AG20443 (cell line): ENCODE measurements at places on chromosomes 12 and 14.

- DNase-seq = peak; percentile 63
These were observed 4.5 kb upstream of the LTBP2 start for GRCh38 chr14:74616507-74616906.

- DNase-seq = peak; percentile 42
These were observed 244.7 kb downstream of the MSRB3 start for GRCh38 chr12:65522956-65523860.

DNA sequence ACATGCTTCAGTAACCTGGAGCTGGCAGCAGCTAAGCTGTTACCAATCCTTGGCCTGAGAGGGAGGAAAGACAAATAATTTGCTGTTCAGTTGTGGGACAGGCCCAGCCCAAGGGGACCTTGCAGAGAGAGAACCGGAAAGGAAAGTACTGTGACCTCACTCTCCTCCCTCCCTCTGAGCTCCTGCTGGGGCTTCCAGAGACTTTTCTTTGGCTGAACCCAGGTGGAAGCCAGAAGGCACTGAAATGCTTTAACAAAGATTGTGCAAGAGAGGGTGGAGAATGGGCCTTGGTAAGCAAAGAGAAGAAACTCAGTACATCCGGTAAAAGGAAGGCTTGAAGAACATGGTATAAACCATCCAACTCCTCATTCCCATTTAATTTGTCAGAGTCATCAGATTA, 457.1 kb downstream of the GLT1D1 start:
- DNase-seq = no peak

DNA sequence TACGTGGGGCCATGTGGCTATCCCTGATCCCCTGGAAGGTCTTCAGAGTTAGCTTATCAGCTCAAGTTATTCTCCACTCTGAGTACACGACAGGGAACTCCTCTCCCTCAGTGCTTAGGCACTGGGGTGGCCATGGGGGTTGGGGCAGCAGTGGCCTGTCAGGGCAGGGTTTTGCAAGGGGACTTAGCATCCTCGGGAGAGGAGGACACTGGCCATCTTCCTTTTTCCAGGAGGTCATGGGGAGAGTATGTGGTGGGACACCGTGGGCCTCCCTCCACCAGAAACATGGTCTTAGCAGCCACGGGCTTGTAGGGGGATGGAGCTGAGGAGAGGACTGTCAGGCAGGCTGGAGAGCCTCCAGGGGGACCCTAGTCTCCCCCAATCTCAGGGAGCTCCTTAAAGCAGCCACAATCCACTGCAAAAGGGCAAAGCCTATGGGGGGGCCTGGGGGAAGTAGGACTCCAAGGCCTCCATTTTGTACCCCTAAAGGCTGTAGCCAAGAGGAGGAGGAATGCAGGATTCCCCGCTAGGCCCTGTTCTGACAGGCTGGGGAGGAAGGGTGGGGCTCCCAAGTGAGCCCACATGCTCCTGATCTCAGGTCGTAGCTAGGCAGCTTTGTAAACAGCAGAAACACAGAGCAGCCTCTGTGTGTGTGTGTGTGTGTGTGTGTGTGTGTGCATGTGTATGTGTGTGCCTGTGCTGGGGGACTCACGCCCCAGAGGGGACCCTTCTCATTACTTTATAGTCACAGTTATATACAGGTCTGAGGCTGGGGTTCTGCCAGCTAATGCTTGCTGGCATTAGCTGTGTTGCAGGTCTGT, 36.6 kb downstream of the KRT80 start:
- DNase-seq = peak; percentile 56

DNA sequence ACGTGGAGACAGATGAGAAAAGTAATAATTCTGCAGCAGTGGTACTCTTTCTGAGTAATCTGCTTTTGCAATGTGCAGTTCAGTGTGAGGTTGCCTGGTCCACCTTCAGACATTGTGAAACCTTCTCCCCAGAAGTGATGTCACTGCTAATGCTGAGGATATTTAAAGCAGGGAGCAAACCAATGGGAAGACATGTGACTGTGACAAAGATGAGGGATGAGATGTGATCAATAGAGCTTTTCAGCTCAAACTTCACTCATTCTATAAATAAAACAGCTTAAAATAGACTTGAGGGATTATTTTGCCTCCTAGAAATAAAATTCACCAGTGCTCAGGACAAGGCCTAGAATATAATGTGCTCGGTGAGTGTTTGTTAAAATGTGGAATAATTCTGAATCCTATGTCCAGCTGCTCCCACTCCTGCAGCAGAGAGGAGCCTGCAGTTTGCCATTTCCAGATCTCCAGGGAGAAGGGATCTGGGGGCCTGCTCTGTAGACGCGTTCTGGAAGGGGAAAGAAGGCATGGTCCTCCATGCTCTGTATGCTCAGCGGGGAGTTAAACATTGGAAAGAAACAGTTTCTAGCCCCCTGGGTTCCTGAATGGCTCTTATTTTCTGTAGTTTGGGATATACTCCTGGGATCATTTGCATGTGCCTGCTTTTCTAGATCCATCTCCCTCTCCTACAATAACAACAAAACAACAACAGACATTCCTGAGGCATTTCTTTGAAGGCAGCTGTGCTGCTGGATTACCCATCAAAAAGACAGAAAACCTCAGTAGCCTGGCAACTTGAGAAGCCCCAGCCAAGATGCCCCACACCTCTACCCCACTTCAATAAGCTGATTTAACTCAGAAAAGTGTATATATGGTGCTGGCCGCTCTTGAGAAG, 8.9 kb downstream of the SLC7A8 start:
- peak; percentile 65 for DNase-seq

- DNase-seq = peak; percentile 62
These were observed 274.7 kb downstream of the DAD1 start for GRCh38 chr14:22314183-22314820.

DNA sequence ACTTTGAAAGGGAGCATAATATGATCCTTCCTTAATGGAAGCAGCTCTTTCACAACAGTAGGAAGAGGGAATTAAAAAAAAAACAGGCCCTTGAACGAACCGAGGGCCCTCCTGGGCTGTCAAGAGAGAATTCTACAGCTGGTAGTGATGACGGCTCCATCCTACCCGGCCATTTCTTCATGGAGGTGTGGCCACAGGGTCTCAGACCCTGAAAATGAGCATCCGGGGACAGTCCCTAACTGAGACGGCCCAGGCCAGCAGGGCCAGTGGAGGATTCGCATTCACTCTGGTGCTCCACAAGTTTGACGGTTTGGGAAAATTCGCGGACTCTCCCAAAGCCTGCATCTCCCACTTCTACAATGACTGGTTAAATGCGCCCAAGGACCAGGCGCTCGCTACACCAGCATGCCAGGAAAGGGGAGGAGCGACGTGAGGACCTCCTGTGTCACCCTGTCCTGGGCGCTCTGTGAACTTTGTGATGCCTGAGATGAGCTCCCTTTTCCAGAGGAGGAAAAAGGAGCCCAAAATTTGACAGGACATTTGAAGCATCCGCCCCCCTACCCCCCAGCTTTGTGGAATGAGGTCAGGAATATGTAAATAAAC, 66.8 kb downstream of the BCL11B start:
- DNase-seq = no peak

DNA sequence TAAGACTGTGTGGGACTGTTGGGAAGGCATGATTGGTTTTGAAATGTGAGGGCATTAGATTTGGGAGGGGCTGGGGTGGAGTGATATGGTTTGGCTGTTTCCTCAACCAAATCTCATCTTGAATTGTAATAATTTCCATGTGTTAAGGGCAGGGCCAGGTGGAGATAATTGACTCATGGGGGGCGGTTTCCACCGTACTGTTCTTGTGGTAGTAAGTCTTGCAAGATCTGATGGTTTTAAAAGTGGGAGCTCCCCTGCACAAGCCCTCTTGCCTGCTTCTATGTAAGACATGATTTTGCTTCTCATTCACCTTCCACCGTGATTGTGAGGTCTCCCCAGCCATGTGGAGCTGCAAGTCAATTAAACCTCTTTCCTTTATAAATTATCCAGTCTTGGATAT, 76.6 kb upstream of the PPFIA2 start:
- no peak for DNase-seq
